ENCODE measurements at places on chromosomes 3 and 15.

GRCh38 chr15:96300836-96301235 lies 29.7 kb upstream of the NR2F2 start:
- no peak for DNase-seq

- DNase-seq = no peak
Observed at GRCh38 chr15:43255376-43255775, 11.4 kb downstream of the TGM5 start.

DNA sequence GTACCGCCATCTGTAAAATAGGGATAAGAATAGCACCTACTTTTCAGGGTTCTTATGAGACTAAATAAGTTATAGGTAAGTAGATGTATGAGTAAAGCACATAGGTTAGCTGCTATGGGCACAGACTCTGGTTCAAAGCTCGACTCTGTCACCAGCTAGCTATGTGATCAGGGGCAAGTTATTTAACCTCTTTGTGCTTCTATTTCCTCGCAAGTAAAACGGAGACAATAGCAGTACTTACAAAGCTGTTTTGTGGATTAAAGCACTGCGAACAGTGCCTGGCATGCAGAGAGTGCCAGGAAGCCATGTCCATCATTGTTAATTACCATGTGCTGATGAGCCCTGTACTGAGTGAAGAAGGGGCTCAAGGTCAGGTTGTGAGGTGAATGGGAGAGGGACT lies 1.9 kb downstream of the LAMP3 start:
- no peak for DNase-seq

- peak; percentile 14 for DNase-seq
Observed at GRCh38 chr3:146250449-146251382, at the start of gene PLSCR4. Gene PLSCR4 (minus strand): TSS chr3:146251105. CDS start chr3:146222071, 29,034 bp downstream.

DNA sequence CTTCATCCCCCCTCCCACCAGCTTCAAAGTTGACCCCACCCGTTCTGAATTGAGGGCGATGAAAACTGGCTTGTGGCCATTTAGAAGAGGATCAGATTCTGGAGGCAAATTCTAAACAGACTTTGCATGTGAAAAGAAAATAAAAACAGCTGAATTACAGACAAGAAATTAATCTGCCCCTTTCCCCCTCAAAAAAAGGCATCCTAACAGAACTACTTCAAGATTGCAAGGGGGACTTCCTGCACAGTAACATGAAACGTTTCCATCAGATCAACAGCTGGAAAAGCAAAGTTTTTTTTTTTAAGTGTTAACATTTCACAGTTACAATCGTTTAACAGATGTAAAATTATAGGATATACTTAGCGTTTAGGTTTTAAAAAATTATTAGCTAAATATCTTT lies 229.3 kb downstream of the RORA start:
- no peak for DNase-seq

DNA sequence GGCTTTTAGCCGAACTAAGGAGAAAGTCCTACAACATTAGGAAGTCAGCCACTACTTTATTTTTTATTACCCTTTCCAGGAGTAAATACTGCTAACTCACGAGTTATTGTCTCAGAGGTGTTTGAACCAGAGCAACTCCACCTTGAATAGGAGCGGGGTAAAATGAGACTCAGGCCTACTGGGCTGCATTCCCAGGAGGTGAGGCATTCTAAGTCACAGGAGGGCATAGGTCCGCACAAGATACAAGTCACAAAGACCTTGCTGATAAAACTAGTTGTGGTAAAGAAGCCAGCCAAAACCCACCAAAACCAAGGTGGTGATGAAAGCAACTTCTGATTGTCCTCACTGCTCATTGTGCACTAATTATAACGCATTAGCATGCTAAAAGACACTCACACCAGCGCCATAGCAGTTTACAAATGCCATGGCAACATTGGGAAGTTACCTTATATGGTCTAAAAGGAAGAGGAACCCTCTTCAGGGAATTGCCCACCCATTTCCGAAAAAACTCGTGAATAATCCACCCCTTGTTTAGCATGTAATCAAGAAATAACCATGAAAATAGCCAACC lies 555.9 kb downstream of the IGSF11 start:
- no peak for DNase-seq

DNA sequence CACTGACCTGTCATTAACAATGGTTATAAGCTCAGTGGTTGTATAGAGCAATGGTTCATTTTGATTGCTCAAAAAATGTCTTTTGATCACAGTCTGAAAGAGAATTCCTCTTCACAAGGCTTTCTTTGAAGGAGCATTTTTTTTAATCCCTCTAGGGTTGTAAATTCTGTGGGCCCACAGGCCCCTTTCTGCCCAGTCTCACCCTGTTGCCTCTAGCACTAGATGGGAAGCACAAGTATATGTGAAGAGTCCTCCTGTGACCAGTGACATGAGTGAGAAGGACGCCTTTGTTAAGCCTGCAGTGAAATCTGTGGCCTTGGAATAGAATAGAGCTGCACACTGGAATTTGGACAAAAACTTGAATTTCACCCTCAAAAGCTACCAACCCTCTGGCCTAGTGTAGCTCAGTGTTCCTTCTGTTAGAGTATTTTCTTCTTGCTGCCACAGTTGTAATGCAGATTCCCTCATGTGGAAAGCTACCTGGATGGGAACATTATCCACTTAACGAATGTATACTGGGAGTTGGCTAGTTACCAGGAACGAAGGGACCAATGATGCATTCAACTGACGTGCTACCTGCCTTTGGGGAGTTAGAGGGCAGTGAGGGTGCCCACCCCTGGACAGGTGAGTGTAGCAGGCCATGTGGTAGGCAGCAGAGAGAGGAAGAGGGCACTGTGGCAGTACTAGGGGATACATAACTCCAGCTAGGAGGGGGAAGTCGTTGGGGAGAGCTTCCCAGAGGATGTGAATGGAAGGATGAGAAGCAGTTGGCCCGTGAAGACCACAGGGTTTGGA lies 28.3 kb upstream of the RYR3 start:
- no peak for DNase-seq
